Naive thymus-derived CD8-positive, alpha-beta T cell (primary cell): ENCODE measurements at places on chromosomes 2 and 18. TPM values are rescaled to one million over a fixed set of nuclear protein-coding genes. Genes with fewer than 3 reads are reported as not detected.

The MCFD2 gene
- 23.5 TPM for polyA plus RNA-seq

The VIL1 gene
- polyA plus RNA-seq: 0.05 TPM

The TXNL1 gene
- polyA plus RNA-seq: 50.3 TPM

The CAPN14 gene
- polyA plus RNA-seq: 0.09 TPM

The RTP5 gene
- polyA plus RNA-seq: not detected

The CRYBA2 gene
- polyA plus RNA-seq: not detected

The CXCR1 gene
- polyA plus RNA-seq: 0.39 TPM

The LIMS3 gene
- 1.8 TPM for polyA plus RNA-seq

The CFAP210 gene
- polyA plus RNA-seq: not detected

The MPP4 gene
- not detected for polyA plus RNA-seq

The CCT7 gene
- polyA plus RNA-seq: 299 TPM

The CDCA7 gene
- 1.2 TPM for polyA plus RNA-seq

The TWIST2 gene
- not detected for polyA plus RNA-seq

The WNT10A gene
- 1.2 TPM for polyA plus RNA-seq

The SERPINB10 gene
- not detected for polyA plus RNA-seq

The MBP gene
- 148 TPM for polyA plus RNA-seq

The COBLL1 gene
- polyA plus RNA-seq: 0.16 TPM

The MAP2 gene
- not detected for polyA plus RNA-seq

The MRPS9 gene
- polyA plus RNA-seq: 26.0 TPM

The HMSD gene
- polyA plus RNA-seq: not detected

The PUM2 gene
- 19.0 TPM for polyA plus RNA-seq

The GREB1L gene
- polyA plus RNA-seq: 0.09 TPM

The CXCR4 gene
- 1,161 TPM for polyA plus RNA-seq
